Amniotic stem cell (primary cell): ENCODE measurements at places on chromosomes 6 and 20.

GRCh38 chr6:155319902-155320301 lies 5.6 kb upstream of the TFB1M start:
- no peak for DNase-seq

- no peak for DNase-seq
Measured at GRCh38 chr6:129314575-129314974, 395.4 kb downstream of the ARHGAP18 start.

DNA sequence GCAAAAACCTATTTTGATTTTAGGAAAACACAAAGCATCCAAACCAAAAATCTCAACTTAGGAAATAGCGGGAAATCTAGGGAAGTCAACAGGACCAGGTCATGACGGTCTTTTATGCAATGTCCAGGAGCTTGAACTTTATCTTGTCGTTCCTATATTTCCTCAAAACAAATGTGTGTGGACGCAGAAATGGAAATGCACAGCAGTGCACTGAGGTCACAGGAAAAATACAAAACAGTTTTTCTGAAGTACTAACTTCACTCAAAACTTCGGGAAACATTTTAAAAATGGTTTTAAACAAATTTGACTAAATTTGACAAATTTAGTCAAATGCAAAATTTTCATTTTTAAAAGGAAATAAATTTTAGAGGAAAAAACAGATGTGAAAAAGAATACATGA lies 5.5 kb upstream of the SLC17A2 start:
- DNase-seq, result no peak

DNA sequence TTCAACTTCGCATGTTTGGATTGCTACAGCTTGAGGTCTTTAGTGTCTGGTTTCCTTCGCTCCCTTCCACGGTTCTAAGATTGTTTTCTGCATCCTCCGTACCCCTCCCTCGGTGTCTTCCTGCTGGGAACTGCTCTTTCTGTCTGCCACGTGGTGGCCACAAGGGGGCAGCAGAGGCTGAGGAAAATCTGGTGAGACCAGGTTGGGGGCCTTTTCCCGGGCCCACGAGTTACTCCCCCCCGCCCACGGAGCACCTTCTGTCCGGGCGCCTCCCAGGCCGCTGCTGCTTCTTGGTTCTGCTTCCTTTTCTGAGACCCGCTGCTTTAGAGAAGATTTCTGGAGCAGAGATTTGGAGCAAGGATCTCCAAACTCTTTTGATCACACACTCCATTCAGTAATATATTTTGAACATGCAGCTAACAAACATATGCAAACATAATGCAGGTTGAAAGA lies 21.1 kb upstream of the NOTCH4 start:
- DNase-seq, result peak; percentile 34

GRCh38 chr6:16129623-16130401 lies 926 bp downstream of the MYLIP start:
- no peak for DNase-seq

GRCh38 chr6:166611631-166612030 lies 15.4 kb downstream of the RPS6KA2 start:
- no peak for DNase-seq

DNA sequence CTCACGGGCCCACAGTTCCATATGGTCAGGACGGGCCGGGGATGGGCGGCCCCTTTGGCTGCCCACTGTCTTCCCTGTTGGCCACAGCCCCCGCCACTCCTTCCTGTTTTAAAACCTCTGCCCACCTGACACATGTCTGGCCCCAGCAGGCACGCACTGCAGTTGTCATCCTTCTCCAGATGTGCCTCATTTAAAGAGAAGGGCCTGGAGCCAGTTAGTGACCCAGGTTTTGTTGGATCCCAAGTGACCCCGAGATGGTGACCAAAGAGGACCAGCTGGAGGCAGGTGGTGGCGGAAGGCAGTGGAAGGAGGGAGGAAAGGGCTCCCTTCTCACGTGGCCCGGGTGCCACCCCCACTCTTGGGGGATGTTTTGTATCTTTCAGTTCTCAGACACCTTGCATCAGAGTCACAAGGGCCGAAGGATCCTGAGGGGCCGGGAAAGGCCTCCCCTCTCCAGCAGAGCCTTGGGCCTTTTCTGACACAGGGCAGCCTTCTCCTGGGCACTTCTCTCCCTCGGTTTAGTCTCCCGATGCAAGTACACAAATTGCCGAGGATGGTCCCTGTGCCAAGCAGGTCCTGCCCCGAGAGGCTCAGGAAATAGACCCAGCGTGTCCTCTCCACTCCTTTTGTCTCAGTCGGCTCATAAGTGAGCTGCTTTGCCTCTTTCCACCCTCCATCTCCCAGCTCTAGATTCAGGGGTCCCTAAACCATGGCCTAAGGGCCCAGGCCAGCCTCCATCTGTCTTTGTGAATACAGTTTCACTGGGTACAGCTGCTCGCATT lies 117.6 kb downstream of the SULF2 start:
- DNase-seq, result no peak

GRCh38 chr20:12409501-12409900 lies 491.8 kb downstream of the BTBD3 start:
- DNase-seq, result no peak

- no peak for DNase-seq
Measured at GRCh38 chr20:33242319-33243100, 6.7 kb downstream of the BPIFA1 start.

DNA sequence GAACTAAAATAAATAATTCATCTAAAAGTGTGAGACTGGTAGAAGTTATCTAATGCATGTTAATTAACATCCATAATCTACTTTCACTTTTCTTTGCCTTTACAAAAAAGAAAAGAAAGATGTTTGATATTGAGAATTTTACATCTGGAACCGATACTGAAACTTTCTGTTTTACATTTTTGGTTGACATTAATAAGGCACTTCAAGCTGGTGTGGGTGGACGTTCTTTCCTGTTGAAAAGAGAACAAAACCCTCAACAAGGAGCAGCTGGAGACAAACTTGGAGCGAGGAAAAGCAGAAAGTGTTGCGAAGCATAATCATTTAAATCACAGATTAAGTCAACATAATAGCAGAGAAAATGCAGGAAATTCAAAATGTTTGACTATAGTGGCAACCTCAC lies 575.2 kb upstream of the ADGRB3 start:
- DNase-seq, result no peak

DNA sequence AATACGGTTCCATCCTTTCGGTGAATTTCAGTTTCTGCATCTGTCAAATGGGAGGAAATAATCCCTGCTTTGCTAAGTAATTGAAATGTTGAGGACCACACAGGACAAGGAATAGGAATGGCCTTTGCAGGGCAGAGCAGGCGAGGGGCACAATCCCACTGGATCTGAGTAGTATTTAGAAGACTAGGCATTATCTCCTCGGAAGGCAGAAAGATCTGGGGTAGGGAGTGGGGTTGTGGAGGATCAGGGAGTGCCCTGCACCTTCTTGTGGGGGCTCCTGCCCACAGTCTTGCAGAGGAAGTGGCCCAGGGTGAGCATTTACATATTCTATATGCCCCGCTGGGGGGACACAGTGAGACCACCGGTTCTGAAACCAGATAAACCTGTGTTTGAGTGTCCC lies 87.1 kb upstream of the SIRPA start:
- DNase-seq, result no peak

GRCh38 chr6:127971945-127972391 lies 71.1 kb upstream of the THEMIS start:
- DNase-seq, result no peak

GRCh38 chr20:40880063-40880728 lies 148.4 kb upstream of the TOP1 start:
- no peak for DNase-seq
